ENCODE measurements at places on chromosomes 16 and 17.
A peak's percentile ranks its signal among the peaks of the same experiment; 100 is the strongest.

GRCh38 chr16:67336648-67337047 is 10.0 kb downstream of the LRRC36 start:
- no peak for DNase-seq

GRCh38 chr16:27786221-27786922 is 236.4 kb downstream of the KATNIP start:
- DNase-seq = no peak

GRCh38 chr17:19301274-19301951 is 61.1 kb downstream of the B9D1 start:
- no peak for DNase-seq

DNA sequence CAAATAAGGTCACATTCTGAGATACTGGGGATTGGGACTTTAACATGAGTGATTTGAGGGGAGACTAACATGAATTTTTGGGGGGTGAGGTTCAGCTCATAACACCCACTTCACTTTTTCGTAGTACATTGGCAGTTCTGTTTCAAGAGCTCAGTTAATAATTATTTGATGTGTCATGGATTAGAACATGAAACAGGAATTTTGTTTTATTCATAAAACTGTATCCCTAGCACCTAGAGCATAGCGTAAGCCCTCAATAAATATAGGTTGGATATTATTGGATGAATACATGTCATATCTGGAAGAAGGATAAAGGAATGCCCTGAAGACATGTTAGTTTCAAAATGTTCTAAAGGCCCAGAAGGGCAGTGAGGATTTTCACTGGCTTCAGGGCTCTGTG is 119.8 kb downstream of the PRKCA start:
- DNase-seq = no peak

- DNase-seq = no peak
Observed at GRCh38 chr16:55291847-55292246, 32.2 kb upstream of the IRX6 start.

DNA sequence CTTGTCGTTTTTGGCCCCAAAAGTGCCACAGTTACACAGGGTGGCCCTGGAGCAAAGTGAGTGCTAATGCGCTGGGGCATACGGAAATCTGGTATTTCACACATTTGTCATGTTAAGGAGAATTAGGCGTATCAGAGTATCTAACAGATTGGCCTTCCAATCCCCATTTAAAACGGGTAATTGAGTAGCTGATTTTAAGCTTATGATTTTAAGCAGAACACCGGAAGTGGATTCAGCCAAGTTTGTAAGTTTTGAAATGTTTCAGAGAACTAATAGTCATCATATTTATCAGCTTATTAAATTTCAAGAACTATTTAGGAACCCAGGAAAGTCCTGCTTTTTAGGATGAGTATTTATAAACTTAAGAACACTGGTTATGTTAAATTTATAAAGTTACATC is 19.5 kb downstream of the LRRC75A start:
- peak; percentile 58 for DNase-seq

DNA sequence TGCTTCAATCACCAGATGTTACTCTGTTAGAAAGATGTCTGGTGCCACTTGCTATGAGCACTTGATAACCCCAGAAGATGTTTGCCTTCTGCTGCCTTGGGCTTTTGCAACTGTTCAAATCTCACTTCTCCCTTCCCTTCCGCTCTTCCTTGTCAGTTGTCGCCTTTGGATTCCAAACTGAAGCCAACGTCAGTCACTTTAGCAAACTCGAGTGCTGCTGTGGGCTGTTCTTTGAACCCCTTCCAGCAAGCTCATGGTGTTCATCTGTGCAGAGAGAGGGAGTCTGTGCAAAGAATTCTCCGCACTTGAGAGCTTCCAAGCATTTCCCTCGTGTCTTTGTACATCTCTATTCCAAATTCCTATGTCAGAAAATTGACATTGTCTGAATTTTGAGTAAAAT is 879.4 kb downstream of the CDH11 start:
- no peak for DNase-seq

DNA sequence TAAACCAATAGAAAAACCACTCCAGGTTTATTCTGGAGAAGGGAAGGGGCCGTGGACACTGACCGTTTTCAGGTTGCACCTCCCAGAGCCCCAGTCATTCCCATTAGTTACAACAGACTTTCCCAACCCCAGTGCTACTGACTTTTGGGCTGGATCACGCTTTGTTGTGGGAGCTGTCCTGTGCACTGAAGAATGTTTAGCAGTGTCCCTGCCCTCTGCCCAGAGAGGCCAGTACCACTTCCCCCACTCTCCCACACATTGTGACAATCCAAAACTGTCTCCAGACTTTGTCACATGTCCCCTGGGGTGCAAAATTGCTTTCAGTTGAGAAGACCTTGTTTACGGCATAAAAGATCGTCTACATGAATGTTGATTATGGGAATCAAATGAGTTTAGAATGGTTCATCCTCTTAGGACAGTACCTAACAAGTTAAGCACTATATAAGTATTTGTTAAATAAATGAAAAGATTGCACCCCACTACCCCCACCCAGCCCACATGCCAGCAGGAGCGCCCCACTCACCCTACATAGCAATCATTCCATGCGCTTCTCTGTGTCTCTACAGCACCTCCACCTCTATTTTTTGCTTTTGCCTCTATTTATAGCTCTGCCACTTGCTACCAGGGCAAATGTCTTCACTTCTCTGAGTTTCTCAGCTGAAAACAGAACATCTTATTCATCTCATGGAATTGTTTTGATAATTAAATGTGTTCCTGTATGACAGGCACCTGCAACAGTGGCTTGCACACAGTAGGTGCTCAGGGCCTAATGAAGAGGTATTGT is 104.9 kb downstream of the AXIN2 start:
- DNase-seq = no peak

- no peak for DNase-seq
Observed at GRCh38 chr17:79413611-79414010, 197.2 kb downstream of the RBFOX3 start.

- peak; percentile 71 for DNase-seq
Observed at GRCh38 chr16:66483689-66484452, 56.8 kb downstream of the BEAN1 start.

DNA sequence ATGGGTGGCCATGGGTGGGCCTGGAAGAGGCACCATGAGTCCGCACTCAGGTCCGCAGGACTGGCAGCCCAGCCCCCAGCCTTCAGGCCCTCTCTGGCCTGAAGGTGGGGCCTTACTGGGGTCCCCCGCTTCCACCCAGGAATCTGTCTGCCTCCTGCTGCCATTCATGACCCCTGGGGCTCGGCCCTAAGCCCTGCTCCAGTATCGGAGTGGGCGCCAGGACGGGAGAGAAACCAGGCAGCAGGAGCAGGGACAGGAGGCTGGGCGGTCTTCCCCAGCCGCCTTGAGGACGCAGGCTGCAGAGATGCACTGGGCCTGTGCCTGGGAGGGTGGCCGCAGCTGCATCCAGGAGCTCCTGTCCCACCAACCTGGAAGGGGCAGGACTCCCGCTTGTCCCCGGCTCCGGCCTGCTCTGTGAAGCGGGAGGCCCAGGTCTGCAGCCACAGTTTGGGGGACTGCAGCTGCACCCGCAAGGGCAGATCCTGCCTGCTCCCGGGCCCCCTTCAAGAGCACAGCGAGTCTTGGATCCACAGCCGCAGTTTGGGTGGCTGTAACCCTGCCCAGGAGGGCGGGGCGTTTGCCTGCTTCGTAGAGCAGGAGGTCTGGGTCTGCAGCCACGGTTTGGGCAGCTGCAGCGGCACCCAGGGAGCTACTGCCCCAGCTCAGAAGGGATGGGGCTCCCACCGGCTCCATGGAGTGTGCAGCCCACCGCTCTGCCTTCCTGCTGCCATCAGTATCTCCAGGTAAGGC is 81.8 kb upstream of the DNAJA2 start:
- DNase-seq = no peak

DNA sequence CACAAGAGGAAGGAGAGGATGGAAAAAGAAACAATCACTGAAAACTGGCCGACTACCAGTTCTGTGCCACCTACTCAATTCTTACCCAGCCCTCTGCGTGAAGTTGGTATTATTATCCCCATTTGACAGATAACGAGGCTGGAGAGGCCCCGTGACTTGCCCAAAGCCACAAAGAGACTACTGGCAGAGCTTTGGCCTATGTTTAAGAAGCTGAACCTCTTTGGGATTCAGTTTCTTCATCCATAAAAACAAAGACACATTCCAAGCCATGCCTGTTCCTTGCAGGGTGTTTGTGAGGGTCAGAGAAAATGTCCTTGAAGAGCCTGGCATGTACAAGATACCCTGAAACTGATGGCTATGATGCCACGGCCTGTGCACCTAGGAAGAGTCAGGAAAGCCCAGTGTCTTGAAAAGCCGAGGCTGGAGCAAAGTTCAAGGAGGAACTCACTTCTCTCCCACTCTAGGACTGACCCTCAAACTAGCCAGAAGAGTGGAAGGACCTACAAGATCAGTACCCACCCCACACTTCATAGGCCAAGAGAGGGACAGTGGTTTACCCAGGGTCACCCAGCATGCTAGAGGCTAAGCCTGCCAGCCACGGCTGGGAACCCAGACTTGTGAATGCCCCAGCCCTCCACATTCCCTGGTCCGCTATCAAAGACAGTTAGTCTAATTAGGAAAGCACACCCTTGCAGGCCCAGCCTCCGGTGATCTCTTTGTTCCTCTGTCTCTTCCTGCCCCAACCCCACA is 1.6 kb upstream of the ACSF2 start:
- no peak for DNase-seq
